ENCODE measurements at places on chromosomes 3 and 15.

DNA sequence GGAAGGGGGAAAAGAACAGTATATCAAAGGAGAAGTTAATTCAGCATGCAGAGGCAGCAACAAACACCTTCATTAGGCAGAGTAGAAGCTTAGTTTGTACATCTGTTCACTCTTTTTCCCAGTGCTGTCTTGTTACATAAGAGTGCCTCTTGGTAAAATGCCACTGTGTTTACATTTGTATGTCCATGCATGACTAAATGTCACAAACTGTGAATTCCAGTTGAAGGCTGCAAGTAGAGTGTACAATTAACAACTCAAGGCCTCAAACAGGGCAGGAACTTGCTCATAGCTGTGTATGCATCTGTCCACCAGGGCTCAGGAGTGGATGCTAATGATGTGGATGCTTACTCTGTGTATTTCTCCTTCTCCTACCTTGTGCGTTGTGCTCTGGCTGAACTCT, 214.2 kb upstream of the TPM1 start:
- DNase-seq = no peak

GRCh38 chr15:67801926-67802914, 23.1 kb upstream of the SKOR1 start:
- DNase-seq = no peak

- DNase-seq = no peak
Observed at GRCh38 chr15:81161851-81162250, 27.8 kb downstream of the CFAP161 start.

GRCh38 chr3:39170461-39170860, 17.1 kb upstream of the CSRNP1 start:
- DNase-seq = no peak

DNA sequence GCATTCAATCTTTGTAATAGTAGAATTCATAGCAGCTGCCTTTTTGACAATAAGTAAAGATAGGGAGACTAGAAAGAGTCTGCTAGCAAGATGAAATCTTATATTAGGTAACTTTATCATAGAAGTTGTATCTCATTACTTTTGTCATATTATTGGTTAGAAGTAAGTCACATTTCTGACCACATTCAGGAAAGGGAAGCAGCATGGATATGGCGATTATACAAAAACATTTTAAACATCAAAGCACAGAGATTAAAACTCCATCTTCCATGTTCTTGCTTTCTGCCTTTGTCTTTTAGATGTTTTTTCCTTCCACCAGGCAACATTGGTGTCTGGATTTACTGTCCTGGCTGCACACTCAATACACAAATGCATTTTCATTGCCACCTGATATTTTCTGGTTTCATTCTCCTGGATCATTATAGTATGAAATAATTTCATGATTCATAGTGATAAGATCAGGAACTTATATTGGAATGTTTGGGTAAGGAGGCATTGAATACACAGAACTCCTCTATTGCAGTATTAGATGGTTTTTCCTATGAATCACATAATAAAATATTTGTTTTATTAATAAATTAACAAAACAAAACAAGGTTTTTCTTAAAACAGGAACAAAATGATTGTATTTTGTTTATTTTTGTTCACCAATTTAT, 1460.3 kb upstream of the CADM2 start:
- no peak for DNase-seq

- DNase-seq = no peak
Observed at GRCh38 chr15:42595626-42596240, 20.3 kb downstream of the STARD9 start.

DNA sequence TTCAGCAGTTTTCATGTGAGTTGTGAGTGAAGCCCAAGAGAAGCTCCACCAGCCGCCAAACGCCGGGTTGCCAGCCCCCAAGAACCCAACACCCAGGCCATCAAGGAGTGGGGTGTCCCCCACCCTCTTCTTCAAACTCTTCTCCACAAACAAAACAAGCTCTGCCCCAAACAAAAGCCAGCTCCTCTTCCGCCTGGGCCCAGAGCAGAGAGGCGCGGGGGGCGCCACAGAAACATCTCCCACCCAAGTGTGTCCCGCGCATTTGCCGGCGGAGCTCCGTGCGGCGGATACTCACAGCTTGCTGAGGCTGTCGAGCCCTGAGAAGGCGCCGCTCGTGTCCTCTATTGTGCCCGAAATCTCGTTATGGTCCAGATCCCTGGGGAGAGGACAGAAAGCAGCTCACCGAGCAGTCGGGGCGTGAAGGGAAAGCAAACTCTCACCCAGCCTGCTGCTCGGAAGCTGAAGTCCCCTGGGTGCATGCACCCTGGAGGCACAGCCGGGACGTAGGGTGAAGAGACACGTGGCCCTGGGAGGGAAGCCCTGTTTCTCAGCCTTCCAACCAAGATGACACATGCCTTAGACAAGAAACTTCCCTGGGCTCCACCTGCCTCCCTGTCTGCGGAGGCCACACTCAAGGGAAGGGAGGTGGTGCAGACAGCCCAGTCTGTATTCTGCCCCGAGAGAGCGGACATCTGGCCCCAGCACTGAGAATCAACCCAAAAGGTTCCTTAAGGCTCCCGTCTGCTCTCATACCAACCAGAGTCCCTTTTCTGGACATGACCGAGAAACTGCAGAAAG, 95.7 kb downstream of the LRIG1 start:
- no peak for DNase-seq

DNA sequence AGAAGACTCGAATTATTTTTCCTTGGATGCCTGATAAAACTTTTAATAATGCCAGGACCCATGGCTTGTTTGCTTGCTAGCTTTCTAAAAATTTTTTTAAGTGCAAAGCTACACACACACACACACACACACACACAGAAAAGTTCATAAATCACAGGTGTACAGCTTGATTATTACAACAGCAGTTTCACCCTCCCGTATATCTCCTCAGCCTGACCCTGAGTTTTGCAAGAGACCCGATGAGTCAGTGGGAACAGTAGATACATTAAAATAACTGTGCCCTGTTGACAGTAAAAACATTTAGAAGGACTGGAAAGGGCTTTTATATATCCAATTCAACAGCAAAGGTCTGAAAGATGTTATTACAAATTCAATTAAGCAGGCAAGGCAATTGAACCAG, 46.7 kb downstream of the EMC4 start:
- no peak for DNase-seq

- DNase-seq = no peak
Observed at GRCh38 chr3:67490658-67491057, 163.8 kb downstream of the SUCLG2 start.

GRCh38 chr3:138945709-138946662, 951 bp downstream of the FOXL2 start:
- no peak for DNase-seq

- DNase-seq = no peak
Observed at GRCh38 chr15:74540161-74540760, 759 bp upstream of the ARID3B start.

GRCh38 chr15:89377842-89378295, 43.2 kb upstream of the POLG start:
- DNase-seq = no peak

DNA sequence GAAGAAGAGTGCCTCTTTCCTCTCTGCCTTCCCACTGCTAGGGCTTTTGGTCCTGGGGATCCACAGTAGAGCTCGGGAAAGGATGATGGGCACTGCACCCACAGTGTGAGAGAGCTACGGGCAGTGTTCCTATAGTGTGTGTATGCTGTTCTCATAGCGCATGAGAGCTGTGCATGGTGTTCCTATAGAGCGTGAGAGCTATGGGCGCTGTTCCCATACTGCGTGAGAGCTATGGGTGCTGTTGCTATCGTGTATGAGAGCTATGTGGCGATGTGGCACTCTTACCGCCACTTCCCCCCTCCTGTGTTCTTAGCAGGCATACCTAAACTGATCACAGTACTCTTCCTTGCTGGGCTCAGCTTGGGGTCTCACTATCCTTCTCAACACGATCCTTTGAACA, 213.5 kb downstream of the EDEM1 start:
- DNase-seq = no peak

DNA sequence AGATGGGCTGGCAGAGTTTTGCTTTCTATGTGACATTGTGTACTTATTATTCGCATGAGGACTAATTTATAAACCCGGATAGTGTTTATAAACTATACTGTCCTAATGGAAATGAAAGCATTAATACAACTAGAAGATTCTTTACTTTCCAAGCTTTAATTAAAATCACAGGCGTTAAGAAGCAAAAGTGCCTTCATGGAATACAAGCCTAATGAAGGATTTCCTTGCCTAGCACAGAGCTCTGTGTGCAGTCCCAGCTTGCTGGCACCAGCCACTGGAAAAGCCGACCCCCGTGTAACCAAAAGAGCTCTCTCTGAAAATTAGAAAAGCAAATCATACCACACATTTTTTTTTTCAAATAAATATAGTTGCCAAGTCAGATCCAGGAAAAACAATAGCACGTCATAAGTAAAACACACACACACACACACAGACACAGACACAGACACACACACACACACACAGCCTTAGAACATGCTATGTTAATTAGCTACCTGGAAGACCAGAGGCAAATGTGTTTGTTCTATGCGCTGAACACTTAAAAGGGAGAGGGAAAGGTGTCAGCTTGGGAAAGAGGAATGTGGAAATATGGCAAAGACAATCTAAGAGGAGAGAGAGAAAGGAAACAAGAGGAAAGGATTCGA, 1084.2 kb downstream of the TUSC7 start:
- DNase-seq = no peak

DNA sequence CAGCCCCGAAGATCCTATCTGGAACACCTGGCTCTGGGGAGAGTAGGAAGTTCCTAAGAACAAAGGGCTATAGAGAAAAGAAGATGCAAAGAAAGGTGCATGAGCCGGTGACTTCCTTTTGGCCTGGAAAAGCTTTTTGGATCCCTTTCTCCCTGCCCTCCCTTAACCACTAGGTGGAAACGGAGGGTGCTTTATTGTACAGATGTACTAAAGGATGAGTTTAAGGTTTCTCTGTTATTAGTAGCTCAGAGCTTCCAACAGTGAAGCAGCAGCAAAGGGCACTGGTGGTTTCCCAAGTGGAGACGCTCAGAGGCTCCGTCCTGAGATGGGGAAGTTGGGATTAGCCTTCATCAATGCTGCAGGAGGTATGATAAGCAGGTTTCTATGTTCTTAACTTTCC, 5.9 kb upstream of the ADGRG7 start:
- DNase-seq = no peak

DNA sequence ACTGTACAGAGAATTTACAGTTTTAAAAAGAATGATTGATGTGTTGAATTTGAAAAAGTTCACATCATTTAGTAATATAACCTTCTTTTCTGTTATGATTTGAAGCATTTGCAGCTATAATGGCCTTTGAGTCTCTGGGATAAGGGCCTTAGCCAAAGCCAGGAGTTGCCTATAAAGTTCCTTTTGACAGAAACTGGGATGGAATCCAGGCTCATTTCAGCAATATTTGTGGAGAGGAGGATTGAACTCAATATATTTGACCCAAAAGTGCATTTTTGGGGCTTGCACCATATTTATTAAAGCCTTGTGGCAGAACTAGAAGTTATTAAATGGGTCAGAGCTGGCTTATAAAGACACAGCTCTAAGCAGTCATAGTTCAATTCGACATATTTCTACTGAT, 348.7 kb upstream of the EPHA3 start:
- DNase-seq = no peak

DNA sequence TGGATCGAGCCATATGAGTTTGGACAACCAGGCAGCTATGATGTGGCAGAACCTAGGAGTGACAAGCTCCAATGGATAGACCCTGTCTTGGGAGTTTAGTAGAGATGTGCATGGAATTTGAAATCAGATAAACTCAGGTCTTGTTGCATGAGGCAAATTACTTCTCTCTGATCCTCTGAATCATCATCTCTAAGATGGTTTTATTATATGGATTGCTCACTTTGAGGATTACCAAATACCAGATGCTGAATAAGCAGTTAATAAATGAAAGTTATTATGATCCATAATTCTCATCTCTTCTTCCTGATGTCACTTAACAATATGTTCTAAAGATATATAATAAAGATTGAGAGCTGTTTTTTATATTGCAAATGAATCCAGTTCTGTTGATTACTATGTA, 622.2 kb downstream of the NTRK3 start:
- DNase-seq = no peak

- no peak for DNase-seq
Observed at GRCh38 chr3:187975561-187976364, 178.2 kb upstream of the LPP start.

DNA sequence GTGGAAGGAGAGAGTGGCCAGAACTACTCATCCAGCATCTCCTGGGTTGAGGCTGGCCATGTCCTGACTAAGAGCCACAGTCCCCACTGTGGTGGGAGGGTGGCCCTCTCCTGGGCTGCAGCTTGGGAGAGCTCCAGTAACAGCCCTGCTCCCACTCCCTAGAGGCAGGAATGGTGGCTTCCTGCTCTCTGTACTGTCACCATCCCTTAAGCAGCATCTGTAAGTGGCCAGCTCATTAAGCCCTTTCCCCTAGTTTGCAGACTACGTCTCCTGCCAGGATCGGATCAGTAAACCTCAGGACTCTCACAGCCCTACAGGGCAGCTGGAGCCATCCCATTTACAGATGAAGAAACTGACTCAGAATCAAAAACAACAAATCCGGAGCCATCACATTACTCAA, 30.5 kb downstream of the DNAJB8 start:
- no peak for DNase-seq

- peak; percentile 52 for DNase-seq
Observed at GRCh38 chr15:41811432-41812195, 16.3 kb upstream of the JMJD7 start.

DNA sequence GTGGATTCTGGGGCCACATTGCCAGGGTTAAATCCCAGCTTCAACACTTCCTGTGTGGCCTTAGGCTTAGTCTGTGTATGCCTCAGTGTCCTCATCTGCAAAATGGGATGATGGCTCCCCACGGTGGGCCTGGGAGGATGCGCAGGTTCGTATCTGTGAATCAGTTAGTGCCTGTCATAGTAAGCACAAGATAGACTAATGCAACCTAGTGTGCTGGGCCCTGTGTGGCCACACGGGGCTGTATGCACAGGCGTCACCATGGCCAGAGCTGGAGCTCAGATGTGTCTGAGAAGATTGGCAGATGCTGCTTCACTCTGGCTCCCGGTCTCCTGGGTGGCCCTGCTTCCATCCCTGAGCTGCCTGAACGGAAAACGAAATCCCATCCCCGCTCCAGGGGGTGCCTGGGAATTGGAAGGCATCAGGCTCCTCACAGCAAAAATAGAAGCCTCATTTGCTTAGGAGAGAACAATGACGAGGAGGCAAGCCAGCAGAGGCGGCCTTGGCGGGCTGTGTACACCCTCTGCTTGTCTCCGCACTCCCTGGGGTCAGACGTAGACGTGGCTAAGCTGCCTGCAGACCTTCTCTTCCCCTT, 103.6 kb downstream of the APBA2 start:
- DNase-seq = no peak

Data from stimulated activated CD8-positive, alpha-beta memory T cell treated with anti-CD3 and anti-CD28 coated beads, Interleukin-15, amount 100 ng/mL, for 4 hours (primary cell).